ENCODE measurements at places on chromosomes 6 and 20.

- DNase-seq: no peak
These were observed 59.2 kb upstream of the PIM1 start for GRCh38 chr6:37110500-37111461.

DNA sequence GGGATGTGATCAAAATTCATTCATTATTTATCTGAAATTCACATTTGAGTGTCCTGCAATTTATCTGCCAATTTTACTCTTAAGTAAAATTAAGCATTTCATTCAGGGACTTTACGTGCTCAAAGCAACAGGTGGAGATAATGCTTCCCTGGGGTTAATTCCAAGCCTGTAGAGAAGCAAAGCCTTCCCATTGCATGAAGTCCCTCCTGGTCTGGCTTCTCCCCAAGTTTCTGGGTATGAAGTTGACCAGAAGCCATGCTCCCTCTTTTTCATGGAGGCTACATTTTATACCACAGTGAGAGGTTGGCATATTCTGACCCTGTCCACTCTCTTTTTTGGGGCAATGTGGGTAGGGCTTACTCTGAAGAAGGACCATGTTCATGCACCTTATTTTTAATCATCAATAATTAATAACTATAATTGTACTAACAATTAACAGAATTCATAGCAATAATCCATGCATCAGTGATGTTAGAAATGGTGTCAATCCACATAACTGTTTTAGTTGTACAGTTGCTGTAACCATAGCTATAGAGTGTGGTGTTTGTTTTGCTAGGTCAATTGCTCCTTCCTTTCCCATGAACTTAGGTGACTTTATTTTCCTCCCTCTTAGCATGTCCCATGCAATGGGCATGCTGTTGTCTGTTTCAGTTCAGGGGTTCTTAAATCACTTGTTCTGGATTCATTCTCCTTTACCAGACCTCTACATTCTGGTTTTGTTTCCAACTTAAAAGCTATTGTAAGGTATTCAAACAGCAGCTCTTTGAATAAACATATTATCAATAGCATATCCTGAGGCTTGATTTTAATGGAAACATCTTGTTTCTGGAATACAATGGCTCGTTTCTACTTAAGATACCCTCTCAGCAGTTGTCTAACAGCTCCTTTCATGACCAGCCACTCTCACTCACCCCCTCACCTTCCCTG lies 1.5 kb downstream of the LAMA4 start:
- DNase-seq: peak; percentile 9

GRCh38 chr6:151442371-151442770 lies 9.6 kb downstream of the RMND1 start:
- DNase-seq: no peak

GRCh38 chr6:1952740-1953360 lies 292.6 kb downstream of the GMDS start:
- no peak for DNase-seq

GRCh38 chr6:165594584-165595333 lies 68.3 kb downstream of the PDE10A start:
- no peak for DNase-seq

GRCh38 chr6:44582930-44583329 lies 195.4 kb downstream of the CDC5L start:
- DNase-seq: no peak

GRCh38 chr6:10411971-10412460 lies 2.9 kb downstream of the TFAP2A start:
- DNase-seq: peak; percentile 87

- DNase-seq: no peak
These were observed 163.3 kb upstream of the MARCKS start for GRCh38 chr6:113693851-113694250.

GRCh38 chr20:45781391-45781931 lies 10.2 kb downstream of the WFDC3 start:
- no peak for DNase-seq

DNA sequence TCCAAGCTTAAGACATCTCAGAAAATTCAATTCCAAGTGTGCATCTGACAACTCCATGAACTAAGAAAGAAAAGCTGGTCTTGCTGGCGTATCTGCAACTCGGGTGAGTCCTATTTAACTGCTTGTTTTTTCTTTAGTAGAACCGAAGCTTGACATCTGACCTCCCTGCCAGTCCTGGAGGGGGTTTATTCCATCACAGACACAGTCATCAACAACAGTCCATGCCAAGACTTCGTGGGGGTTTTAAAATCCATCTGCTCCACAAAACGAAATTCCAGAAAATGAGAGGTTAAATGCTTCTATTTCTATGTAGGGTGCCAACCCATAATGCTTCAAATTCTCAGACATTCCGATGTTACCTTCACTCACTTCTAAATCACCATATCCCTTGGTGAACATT lies 133.9 kb downstream of the IPCEF1 start:
- no peak for DNase-seq

DNA sequence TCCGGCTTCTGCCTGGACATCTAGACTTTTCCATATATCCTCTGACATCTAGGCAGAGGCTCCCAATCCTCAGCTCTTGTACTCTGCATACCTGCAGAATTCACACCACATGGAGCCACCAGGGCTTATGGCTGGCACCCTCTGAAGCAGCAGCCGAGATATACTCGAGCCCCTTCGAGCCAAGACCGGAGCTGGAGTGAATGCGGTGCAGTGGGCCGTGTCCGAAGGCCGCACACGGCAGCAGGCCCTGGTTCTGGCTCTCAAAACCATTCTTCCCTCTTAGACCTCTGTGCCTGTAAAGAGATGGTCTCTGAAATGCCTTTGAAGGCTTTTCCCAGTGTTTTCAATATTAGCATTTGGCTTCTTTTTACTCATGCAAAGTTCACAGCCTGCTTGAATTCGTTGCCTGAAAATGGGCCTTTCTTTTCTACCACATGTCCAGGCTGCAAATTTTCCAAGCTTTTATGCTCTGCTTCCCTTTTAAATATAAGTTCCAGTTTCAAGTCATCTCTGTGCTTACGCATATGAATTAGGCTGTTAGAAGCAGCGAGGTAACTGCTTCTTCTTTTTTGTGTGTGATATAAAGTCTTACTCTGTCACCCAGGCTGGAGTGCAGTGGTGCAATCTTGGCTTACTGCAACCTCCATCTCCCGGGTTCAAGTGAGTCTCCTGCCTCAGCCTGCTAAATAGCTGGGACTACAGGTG lies 3.8 kb upstream of the SIRPB1 start:
- DNase-seq: no peak
